ENCODE measurements at places on chromosomes 16 and 17.

GRCh38 chr17:36608794-36609497 is 7.6 kb downstream of the MRM1 start:
- DNase-seq: no peak

DNA sequence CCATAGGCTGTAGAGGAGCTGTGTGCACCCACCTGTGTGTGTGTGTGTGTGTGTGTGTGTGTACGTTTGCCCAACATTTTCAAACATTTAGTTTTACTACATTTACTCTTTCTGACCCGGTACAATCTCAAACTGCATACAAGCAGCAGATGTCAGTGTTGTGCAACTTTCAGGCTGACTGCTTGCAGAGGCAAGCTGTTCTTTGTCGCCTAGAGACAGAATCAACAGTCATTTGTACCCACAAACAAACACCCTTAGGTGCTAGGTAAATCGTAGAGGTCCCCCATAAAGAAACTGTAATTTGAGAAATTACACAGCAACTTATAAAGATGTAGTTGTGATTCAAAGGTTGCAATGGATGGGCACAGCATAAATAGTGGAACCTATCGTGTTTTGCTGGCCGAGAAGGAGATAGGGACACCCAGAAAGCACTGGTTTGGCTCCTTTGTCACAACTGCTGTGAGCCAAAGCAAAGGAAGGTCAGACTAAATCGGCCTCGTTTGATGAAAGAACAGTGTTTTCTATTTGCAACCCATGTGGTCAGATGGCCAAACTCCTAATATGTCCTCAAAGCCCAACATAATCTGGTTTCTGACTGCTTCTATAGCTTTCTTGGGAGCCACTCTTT is 478.4 kb downstream of the TOX3 start:
- peak; percentile 26 for DNase-seq

- DNase-seq: no peak
These were observed 3.6 kb downstream of the COG1 start for GRCh38 chr17:73196500-73196899.

DNA sequence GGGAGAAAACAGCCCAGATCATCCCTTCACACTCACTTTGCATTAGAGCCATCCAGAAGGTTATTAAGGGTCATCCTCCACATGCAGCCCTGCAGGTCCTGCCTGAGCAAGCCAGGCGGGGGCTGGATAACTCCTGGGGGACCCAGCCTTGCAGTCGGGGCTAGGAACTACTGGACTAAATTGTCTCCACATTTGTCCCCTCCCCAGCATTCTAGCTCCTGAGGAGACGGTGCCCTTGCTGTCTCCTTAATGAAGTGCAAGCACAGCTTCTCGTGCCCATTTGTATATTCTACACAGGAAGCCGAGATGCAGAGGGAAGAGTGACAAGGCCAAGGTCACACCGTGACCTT is 185.2 kb downstream of the C16orf95 start:
- DNase-seq: no peak

DNA sequence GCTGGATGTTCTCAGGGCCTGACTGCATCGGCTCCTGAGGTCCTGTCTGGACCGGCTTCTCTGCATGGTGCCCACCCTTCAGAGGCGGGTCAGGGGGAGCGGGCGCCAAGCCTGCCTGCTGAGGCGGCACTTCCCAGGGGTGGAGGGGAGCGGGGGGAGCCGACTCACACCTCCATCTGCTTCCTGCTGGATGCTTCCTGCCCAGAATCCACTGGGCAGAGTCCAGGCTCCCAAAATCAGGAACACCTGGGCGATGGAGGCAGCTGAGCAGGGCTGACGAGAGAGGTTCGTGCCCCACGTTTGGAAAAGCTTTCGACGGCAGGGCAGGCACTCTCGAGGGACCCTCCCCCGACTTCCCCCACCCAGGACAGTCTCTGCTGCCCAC is 42.2 kb downstream of the TIMM22 start:
- DNase-seq: no peak

GRCh38 chr17:73770115-73770848 is 126.0 kb upstream of the SDK2 start:
- DNase-seq: peak; percentile 72

- no peak for DNase-seq
These were observed 111.4 kb downstream of the PRKCA start for GRCh38 chr17:66413559-66414520.

- no peak for DNase-seq
These were observed 6.8 kb downstream of the KRT37 start for GRCh38 chr17:41417576-41418015.

- no peak for DNase-seq
These were observed 14.1 kb downstream of the CD7 start for GRCh38 chr17:82302991-82303943.

DNA sequence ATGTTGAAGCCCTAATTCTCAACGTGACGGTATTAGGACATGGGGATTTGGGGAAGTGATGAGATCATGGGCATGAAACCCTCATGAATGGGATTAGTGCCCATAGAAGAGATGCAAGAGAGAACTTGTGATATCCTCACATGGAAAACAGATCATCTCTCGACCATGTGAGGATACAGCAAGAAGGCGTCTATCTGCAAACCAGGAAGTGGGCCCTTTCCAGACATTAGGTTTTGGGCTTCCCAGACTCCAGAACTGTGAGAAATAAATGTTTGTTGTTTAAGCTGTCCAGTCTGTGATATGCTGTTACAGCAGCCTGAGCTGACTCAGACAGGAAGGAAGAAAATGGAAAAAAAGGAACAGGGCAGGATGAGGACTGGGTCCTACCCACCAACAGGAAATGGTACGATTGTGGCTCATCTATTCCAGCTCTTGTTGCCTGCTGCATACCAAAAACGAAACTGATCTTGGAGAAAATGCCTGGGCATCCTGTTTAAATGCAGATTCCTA is 21.9 kb upstream of the SSTR2 start:
- DNase-seq: no peak

- no peak for DNase-seq
These were observed 53.6 kb upstream of the ATF7IP2 start for GRCh38 chr16:10332241-10332640.

GRCh38 chr16:87395181-87395842 is 3.2 kb downstream of the MAP1LC3B start:
- no peak for DNase-seq

- DNase-seq: no peak
These were observed 9.4 kb upstream of the ARHGAP23 start for GRCh38 chr17:38418693-38419507.

GRCh38 chr17:67520916-67521774 is 144.1 kb downstream of the PITPNC1 start:
- no peak for DNase-seq

DNA sequence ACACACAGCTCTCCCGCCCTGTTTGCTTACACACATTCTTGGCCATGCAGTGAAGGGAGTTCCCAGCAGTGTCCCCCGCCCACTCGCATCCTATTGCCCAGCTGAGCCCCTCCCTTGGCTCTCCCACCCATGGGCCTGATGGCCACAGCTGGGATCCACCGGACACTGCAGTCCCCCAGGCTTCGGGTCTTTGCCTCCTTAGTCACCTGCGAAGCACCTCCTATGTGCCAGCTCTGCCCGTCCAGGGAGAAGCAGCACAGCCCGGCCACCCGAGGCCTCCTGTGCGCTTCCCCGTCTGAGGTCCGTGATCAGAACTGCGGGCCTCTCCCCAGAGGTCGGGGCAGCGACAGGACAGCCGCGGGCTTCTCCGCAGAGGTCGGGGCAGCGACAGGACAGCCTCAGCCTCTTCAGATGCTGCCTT is 136.9 kb downstream of the BANP start:
- no peak for DNase-seq

- DNase-seq: no peak
These were observed 28.3 kb downstream of the STH start for GRCh38 chr17:46027048-46027975.

DNA sequence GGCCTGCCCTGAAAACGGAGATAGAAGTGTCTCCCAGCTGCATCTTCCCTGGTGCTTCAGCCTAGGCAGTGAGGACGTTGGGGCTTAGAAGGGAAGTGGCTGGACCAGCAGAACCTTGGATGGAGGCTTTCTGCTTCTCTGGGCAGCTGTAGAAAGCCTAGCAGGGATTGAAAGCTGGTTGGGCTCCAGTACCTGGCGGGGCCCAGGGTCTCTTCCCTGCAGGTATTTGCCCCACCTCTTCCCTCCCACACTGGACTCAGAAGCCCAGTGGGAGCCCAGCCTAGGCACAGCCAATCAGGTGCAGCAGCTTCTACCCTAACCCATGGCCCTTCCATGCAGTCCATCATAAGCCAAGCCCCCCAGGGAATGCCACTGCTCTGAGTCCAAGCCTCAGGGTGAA is 190.3 kb upstream of the IRX6 start:
- no peak for DNase-seq

DNA sequence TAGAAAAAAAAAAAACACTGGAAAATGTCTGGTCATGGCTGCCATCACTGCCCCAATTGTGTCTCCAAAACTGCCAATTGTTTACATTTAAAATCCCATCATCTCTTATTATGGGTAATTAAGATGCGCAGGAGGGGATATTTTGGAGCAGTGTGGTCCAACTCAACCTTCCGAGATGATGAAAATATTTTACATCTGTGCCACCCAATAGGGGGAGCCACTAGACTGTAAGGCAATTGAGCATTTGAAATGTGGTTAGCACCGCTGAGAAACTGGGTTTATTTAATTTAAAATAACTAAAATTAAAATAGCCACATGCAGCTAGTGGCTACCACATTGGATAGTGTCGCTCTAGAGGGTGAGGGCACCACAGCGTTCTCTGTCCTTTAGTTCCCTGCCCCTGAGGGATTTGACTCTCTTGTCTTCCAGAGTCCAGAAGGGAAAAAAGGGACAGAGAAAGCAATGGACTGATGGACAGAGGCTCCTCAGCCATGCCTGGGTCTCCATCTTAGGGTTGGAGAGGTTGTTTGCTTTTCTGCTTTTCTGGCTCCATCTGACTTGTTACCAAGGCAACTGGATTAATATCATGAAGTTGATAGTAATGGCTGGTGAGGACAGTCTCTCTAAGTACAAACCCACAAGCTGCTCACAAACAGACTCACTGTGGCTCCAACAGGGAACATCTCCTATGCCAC is 3.5 kb downstream of the MPO start:
- DNase-seq: no peak

- no peak for DNase-seq
These were observed 100.6 kb downstream of the ZNF423 start for GRCh38 chr16:49755313-49755620.

- DNase-seq: no peak
These were observed 534 bp downstream of the ARL2BP start for GRCh38 chr16:57245472-57246113.
